ENCODE measurements at places on chromosomes 4 and X.

DNA sequence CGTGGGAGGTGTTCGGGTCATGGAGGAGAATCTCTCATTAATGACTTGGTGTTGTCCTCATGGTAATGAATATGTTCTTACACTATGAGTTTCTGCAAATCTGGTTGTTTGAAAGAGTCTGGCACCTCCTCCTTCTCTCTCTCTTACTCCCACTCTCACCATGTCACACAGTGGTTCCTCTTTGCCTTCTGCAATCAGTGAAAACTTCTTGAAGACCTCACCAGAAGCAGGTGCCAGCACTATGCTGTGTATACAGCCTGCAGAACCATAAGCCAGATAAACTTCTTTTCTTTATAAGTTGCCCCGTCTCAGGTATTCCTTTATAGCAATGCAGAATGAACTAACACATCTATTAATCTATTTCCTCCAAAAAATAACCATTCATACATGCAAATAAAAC lies 275.0 kb downstream of the ANTXR2 start:
- H3K4me1 ChIP-seq: no peaks in the 10 kb centered on the region
- DNase-seq: peak; percentile 8
- H3K36me3 ChIP-seq: no peaks in the 10 kb centered on the region
- no peak overlapping the region for H3K4me3 ChIP-seq
- no peaks in the 10 kb centered on the region for H3K27me3 ChIP-seq

GRCh38 chr4:80340036-80340435 lies 4.5 kb downstream of the CFAP299 start:
- no peak overlapping the region for H3K4me3 ChIP-seq
- no peaks in the 10 kb centered on the region for H3K36me3 ChIP-seq
- no peak for DNase-seq
- H3K27ac ChIP-seq: no peak overlapping the region
- no peaks in the 10 kb centered on the region for H3K27me3 ChIP-seq

GRCh38 chr4:128707864-128708263 lies 101.6 kb upstream of the JADE1 start:
- H3K36me3 ChIP-seq: no peaks in the 10 kb centered on the region
- H3K4me1 ChIP-seq: peaks cover 9% of the 10 kb centered on the region
- no peaks in the 10 kb centered on the region for H3K27me3 ChIP-seq
- no peak for DNase-seq
- H3K4me3 ChIP-seq: no peak overlapping the region

- no peak for DNase-seq
- no peaks in the 10 kb centered on the region for H3K27me3 ChIP-seq
- no peak overlapping the region for H3K4me3 ChIP-seq
- peaks cover 3% of the 10 kb centered on the region for H3K4me1 ChIP-seq
- no peak overlapping the region for H3K27ac ChIP-seq
- peaks cover 7% of the 10 kb centered on the region for H3K36me3 ChIP-seq
Measured at GRCh38 chr4:2217726-2218125, 24.2 kb downstream of the HAUS3 start.

GRCh38 chr4:27009539-27009938 lies 148.9 kb downstream of the STIM2 start:
- no peak overlapping the region for H3K4me3 ChIP-seq
- H3K4me1 ChIP-seq: no peaks in the 10 kb centered on the region
- DNase-seq: no peak
- no peak overlapping the region for H3K27ac ChIP-seq
- H3K36me3 ChIP-seq: no peaks in the 10 kb centered on the region

GRCh38 chr4:42633605-42634388 lies 23.1 kb downstream of the ATP8A1 start:
- H3K4me1 ChIP-seq: peaks cover 21% of the 10 kb centered on the region
- H3K36me3 ChIP-seq: no peaks in the 10 kb centered on the region
- H3K27me3 ChIP-seq: no peaks in the 10 kb centered on the region
- no peak overlapping the region for H3K27ac ChIP-seq
- DNase-seq: no peak

DNA sequence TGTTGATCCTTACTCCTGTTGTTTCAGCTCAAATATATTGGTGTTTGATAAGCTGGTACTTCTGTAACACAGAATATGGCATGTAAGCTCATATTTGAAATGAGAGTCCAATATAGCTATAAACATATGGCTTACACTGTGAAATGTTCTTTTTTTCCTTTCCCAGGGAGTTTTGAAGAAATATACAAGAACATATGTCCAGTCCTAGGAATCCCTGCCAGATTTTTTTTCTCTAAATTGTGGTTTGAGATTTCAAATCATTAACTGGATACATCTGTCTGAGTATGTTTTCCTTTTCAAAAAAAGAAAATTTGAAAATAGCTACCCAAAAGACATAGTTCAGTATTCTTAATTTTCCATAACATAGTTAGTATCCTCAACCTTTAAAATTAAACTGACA lies 60.2 kb downstream of the HMGB2 start:
- H3K36me3 ChIP-seq: peaks cover 12% of the 10 kb centered on the region
- no peak overlapping the region for H3K27ac ChIP-seq
- no peaks in the 10 kb centered on the region for H3K4me1 ChIP-seq
- DNase-seq: no peak

GRCh38 chr4:77190053-77190452 lies 33.0 kb downstream of the CCNG2 start:
- no peak overlapping the region for H3K4me3 ChIP-seq
- peaks cover 15% of the 10 kb centered on the region for H3K4me1 ChIP-seq
- no peaks in the 10 kb centered on the region for H3K27me3 ChIP-seq

DNA sequence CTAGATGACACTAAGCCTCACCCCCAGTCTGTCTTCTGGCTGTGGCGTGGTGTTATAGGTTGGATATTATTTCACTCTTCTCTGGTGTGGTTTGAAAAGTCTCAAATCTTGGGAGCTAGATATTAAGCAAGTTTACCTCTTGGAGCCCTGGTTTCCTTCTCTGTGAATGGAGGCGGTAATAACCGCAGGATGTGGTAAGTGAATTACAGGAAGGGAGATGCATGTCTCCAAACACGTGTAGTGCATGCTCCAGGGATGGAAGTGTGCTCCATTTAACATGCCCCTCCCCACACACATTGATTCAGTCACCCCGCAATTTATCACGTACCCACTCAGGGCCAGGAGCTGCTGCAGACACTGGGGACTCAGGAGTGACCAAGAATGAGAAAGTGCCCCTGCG lies 4.9 kb downstream of the ZNF275 start:
- H3K4me3 ChIP-seq: no peak overlapping the region
- H3K27me3 ChIP-seq: no peaks in the 10 kb centered on the region
- no peak overlapping the region for H3K27ac ChIP-seq
- peaks cover 16% of the 10 kb centered on the region for H3K4me1 ChIP-seq
- H3K36me3 ChIP-seq: peaks cover 8% of the 10 kb centered on the region

DNA sequence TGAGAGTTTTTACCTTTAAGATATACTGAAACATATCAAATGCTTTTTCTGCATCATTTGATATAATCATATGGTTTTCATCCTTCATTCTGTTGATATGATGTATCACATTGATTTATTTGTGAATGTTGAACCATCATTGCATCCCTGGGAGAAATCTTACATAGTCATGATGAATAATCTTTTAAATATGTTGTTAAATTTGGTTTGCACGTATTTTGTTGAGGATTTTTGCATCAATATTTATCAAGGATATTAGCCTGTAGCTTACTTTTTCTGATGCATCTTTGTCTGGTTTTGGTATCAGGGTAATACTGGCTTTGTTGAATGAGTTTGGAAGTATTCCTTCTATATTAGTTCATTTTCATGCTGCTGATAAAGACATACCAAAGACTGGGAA lies 541.4 kb downstream of the TLL1 start:
- no peak overlapping the region for H3K27ac ChIP-seq
- DNase-seq: no peak
- H3K36me3 ChIP-seq: no peaks in the 10 kb centered on the region
- no peak overlapping the region for H3K4me3 ChIP-seq
- H3K27me3 ChIP-seq: no peaks in the 10 kb centered on the region

DNA sequence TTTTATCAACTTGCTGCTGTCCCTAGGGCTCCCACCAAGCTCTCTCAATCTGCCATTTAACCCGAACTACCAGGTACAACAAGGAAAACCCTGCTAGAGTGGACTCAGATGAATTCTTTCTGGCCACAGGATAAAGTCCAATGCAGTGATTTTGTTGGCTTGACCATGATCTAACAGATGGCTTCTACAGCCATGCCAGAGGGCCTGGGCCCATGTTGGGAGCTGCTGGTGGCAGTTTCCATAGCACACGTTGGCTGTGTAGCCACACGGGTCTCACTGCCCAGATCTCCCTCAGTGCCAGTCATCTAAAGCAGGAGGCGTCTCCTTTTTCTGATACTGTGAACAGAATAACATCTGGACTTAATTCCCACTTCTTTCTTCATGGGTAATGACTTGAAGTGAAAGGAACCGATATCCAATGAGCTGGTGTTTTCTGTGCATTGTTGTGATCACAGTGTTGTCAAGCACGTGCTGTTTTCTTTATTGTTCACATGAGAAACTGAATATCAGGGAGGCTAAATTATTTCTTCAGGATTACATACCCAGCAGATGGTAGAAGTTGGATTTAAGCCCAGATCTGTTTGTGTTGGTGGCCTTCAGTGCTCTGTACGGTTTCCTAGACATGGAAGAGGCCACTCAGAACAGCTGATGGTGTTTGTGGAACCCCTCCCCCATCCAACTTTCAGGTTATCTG lies 85.2 kb upstream of the CLCN4 start:
- H3K36me3 ChIP-seq: peaks cover 7% of the 10 kb centered on the region
- DNase-seq: no peak
- no peaks in the 10 kb centered on the region for H3K4me1 ChIP-seq
- no peak overlapping the region for H3K4me3 ChIP-seq
- H3K27ac ChIP-seq: no peak overlapping the region
- H3K27me3 ChIP-seq: no peaks in the 10 kb centered on the region

DNA sequence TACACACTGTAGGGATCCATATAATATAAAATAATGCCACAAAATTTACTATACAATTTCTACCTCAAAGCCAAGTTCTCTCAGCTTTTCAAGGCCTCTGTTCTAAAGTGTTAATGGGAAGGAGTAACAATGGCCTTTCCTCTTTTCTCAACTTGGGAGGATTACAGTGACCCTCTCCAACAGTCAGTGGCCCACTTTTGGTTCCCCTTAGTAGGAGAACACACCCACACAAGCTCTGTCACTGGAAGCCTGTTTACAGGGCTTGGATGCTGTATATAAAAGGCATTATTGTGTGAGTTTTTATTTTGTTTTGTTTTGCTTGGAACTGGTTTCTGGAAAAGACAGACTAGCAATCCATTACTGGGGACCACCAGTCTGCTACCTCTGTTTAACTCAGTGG lies 1.8 kb downstream of the ARHGEF6 start:
- peak; percentile 32 for DNase-seq
- H3K4me3 ChIP-seq: peak overlapping the region; percentile 67
- H3K36me3 ChIP-seq: no peaks in the 10 kb centered on the region
- peaks cover 30% of the 10 kb centered on the region for H3K4me1 ChIP-seq

DNA sequence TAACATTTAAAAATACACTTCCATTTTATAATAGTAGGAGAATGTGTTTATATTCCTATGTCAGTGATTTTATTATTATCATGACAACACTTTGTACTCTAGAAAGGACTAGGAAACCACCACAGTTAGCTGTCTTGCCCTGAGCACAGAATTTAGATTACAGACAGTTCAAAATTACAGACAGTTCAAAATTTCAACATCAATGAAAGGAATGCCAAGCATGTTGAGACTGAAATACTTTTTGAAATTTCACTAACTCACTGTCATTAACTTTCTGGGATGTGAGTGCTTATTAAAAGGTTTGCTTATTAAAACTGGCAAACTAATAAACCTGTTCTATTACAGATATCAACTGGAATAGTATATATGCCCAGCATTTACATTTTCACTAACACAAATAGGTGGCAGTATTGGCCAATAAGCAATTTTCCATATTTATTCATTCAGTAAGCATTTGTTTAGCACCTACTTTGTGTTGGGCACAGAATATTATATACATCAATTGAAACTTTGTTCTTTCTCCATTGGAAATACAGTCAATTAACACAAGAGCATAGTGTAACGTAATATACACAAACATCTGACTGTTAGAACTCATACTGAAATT lies 179.4 kb downstream of the FBXW7 start:
- H3K27ac ChIP-seq: no peak overlapping the region
- H3K4me3 ChIP-seq: no peak overlapping the region
- DNase-seq: no peak
- no peaks in the 10 kb centered on the region for H3K36me3 ChIP-seq

DNA sequence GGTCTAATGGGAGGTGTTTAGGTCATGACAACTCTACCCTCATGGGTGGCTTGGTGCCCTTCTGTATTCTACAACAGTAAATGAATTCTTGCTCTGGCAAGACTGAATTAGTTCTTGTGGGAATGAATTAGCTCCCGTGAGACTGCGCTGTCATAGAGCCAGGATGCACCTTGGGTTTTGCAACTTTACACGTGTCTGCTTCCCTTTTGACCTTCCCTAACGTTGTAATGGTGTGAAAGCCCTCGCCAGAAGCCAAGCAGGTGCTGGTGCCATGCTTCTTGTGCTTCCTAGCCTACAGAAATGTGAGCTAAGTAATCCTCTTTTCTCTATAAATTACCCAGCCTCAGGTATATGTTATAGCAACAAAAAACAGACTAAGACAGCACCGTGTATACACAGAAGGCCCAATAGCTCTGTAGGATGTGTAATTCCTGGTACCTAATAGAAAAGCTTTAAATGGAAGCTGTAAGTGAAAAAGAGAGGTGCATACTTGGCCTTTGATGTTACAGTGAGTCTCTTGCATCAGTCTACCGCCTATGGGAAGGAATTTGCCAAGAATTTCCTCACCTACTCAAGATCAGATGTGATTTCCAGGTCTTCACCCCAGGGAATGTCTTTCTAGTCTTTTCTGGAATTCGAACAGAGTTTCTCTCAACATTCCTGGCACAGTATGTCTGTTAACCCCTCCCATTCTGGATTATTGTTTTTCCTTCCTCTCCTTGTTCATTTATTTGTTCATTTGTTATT lies 3.2 kb upstream of the ENPEP start:
- no peak overlapping the region for H3K27ac ChIP-seq
- H3K27me3 ChIP-seq: no peaks in the 10 kb centered on the region
- no peak for DNase-seq
- no peaks in the 10 kb centered on the region for H3K36me3 ChIP-seq

DNA sequence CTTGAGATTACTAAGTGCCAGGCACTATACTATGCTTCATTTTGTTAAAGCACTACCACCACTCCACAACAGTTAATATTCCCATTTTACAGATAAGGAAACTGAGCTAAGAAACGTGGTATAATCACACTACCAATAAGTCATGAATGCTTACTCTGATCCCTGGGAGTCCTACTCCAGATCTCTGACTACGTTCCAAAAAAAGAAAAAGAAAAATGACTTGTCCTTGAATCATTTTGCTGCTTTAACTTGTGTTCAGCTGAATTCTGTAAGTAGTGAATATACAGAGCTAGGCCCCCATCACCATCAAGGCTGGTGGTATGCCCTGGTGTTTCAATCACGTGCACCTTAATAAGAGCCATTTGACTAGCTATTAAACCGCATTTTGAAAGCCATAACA lies 39.4 kb downstream of the LDB2 start:
- H3K4me1 ChIP-seq: no peaks in the 10 kb centered on the region
- H3K27ac ChIP-seq: no peak overlapping the region

GRCh38 chr4:15656038-15656470 lies 897 bp upstream of the FBXL5 start:
- H3K36me3 ChIP-seq: no peaks in the 10 kb centered on the region
- H3K27ac ChIP-seq: peak overlapping the region; percentile 77
- no peaks in the 10 kb centered on the region for H3K27me3 ChIP-seq
- no peak for DNase-seq
- H3K4me3 ChIP-seq: peak overlapping the region; percentile 90

- no peaks in the 10 kb centered on the region for H3K27me3 ChIP-seq
- H3K4me3 ChIP-seq: no peak overlapping the region
- H3K4me1 ChIP-seq: no peaks in the 10 kb centered on the region
- H3K27ac ChIP-seq: no peak overlapping the region
- no peaks in the 10 kb centered on the region for H3K36me3 ChIP-seq
- no peak for DNase-seq
Measured at GRCh38 chrX:130885996-130886395, 17.0 kb downstream of the ENOX2 start.

- DNase-seq: peak; percentile 75
- no peak overlapping the region for H3K4me3 ChIP-seq
- H3K27ac ChIP-seq: no peak overlapping the region
Measured at GRCh38 chr4:134544303-134544770, 342.7 kb upstream of the PABPC4L start.

All from common myeloid progenitor, CD34-positive (primary cell).